Temporal lobe (tissue), 4 donors: ENCODE measurements at places on chromosomes 5 and 9. TPM values are rescaled to one million over a fixed set of nuclear protein-coding genes. Genes with fewer than 3 reads are reported as not detected.

LHFPL2 gene
- total RNA-seq = 22.6 TPM

PIGO gene
- total RNA-seq = 8.1 TPM

SGCD gene
- total RNA-seq = 3.0 TPM

BSPRY gene
- total RNA-seq = 0.25 TPM

GAPT gene
- total RNA-seq = 0.25 TPM
